ENCODE measurements at places on chromosomes 2 and 18.
A peak's percentile ranks its signal among the peaks of the same experiment; 100 is the strongest.

DNA sequence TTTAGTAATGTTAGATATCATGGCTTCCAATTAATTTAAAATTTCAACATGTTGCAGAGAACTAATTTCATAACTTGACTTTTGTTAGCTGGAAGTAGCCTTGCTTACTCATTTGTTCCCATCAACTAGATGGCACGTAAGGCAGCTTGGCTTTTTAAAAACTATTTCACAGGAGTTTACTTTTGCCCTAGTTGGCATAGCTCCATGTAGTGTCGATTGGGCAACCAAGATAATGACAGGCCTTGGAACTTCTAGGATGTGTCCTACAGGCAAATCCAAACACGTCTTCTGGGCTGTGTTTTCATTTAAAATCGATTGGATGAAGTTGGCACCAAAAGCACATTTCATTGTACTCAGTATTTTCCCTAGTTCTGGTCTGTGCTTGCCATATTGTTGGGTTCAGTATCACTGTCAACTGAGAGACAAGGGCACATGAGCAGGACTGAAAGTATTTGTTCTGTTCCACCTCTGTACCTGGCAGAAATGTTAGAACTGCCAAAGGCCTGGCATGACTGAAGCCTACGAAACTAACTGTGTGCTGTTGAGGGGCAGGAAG is 29.4 kb downstream of the HADHB start:
- peak; percentile 30 for DNase-seq

GRCh38 chr18:36580266-36580665 is 248.5 kb downstream of the TPGS2 start:
- peak; percentile 16 for DNase-seq

GRCh38 chr2:146661473-146662096 is 1183.2 kb upstream of the ACVR2A start:
- DNase-seq = peak; percentile 46

GRCh38 chr2:128604045-128604444 is 285.4 kb upstream of the HS6ST1 start:
- no peak for DNase-seq

GRCh38 chr2:120797421-120798221 is 62.0 kb downstream of the GLI2 start:
- DNase-seq = no peak

- no peak for DNase-seq
Observed at GRCh38 chr2:231129216-231129615, 4.4 kb upstream of the HTR2B start.
